ENCODE measurements at places on chromosomes 12 and 14. TPM values are rescaled to one million over a fixed set of nuclear protein-coding genes. Genes with fewer than 3 reads are reported as not detected.

DNA sequence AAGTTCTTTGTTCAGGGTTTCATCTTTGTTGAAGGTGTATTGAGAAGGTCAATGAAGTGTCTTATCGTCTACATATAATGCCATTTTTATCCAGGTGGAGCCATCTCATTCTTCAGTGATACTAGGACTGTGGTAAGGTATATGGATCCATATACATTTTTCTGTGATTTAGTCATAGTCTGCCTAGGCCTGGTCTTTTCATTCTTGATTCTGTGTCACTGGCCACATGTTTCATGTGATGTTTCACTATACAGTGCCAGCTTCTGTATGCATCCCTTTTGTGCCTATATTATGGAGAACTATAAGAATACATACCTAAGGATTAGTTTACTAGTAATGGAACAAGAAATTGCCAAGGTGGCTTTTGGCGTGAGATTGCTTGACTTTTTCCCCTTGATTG, 40.5 kb downstream of the VEZT start:
- no peak for DNase-seq
- no peaks in the 10 kb centered on the region for H3K27me3 ChIP-seq
- H3K4me3 ChIP-seq, result no peak overlapping the region
- peaks cover 3% of the 10 kb centered on the region for H3K4me1 ChIP-seq
- H3K36me3 ChIP-seq, result peaks cover 4% of the 10 kb centered on the region
- H3K27ac ChIP-seq, result no peak overlapping the region

The NEMP1 gene
- 5.1 TPM for total RNA-seq

- no peaks in the 10 kb centered on the region for H3K4me1 ChIP-seq
- H3K36me3 ChIP-seq, result no peaks in the 10 kb centered on the region
- no peak overlapping the region for H3K4me3 ChIP-seq
- no peak overlapping the region for H3K27ac ChIP-seq
- H3K27me3 ChIP-seq, result no peaks in the 10 kb centered on the region
Observed at GRCh38 chr14:104665657-104666522, 23.5 kb upstream of the INF2 start.

- no peak for DNase-seq
- H3K4me1 ChIP-seq, result no peaks in the 10 kb centered on the region
- no peaks in the 10 kb centered on the region for H3K27me3 ChIP-seq
- no peak overlapping the region for H3K27ac ChIP-seq
- peaks cover 5% of the 10 kb centered on the region for H3K36me3 ChIP-seq
Observed at GRCh38 chr12:4331221-4331620, 10.2 kb downstream of the TIGAR start.

- no peaks in the 10 kb centered on the region for H3K36me3 ChIP-seq
- H3K4me3 ChIP-seq, result no peak overlapping the region
- no peak for DNase-seq
Observed at GRCh38 chr12:27161458-27162228, 79.3 kb upstream of the C12orf71 start.

DNA sequence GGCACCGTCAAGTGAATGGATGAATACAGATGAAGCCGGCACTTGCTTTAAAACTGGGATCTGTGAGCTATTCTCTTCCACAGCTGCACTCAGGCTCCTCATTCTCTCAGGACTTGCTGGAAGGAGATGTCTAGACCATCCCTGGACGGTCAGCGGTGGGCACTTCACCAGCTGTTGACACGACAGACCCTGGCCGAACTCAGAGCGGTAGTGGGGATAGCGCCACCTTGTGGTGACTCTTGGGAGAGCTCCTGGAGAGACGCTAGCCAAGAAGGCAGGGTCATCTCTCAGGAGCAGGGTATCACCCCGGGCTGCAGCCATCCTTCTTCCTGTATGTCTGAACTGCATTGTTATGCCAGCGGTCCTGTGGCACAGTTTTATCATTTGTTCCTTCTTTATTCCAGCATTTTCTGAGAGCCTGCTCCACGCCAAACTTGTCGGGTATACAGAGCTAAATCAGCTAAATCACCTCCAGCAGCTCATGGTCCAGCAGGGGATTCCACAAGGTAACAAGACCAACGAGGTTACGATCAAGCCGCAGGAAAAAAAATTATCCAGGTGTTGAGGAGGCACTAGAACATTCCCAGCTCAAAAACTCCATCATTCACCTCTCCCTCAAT, 10.0 kb downstream of the WNT1 start:
- DNase-seq, result no peak
- no peak overlapping the region for H3K27ac ChIP-seq
- H3K4me3 ChIP-seq, result no peak overlapping the region
- H3K27me3 ChIP-seq, result no peaks in the 10 kb centered on the region
- no peaks in the 10 kb centered on the region for H3K4me1 ChIP-seq

Measured in right lobe of liver (tissue), 6 donors.